ENCODE measurements at places on chromosomes 4 and X. TPM values are rescaled to one million over a fixed set of nuclear protein-coding genes. Genes with fewer than 3 reads are reported as not detected.

The CSAG3 gene
- total RNA-seq = not detected

The KIT gene
- 2.6 TPM for total RNA-seq

The PPP4R3C gene
- total RNA-seq = not detected

The INTS6L gene
- 17.3 TPM for total RNA-seq

The TRIML2 gene
- total RNA-seq = 0.23 TPM

The PNMA3 gene
- 14.4 TPM for total RNA-seq

The MAGEA6 gene
- not detected for total RNA-seq

DNA sequence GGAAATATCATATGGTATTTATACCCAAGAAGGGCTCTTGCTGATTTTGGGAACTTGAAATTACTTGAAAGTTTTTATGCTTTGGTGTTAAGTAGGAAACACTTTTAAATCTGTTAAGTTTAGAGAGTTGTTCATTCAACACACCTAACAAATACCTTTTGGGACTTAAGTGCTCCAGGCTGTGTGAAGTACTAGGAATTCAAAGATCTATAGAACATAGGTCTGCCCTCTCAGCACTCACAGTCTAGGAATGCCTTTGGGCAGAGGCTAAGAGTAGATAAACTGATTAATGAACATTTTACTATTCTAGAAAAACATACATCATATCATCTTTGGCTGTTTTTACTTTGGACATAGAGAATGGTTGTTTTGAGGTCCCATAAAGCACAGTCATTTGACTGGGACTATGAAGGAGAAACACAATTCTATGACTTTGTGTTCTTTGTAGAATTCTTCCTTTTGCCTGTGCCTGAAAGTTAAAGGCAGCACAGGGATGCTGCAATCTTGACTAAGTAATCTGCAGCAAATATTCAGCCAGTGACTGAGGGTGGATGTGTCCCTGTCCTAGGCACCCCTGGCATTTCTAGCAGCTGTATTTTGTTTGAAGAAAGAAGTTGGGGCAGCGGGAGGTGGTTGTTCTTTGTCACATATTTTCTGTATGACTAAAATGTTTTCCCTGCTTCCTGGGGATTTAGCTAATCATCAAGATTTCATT is 8.3 kb downstream of the BMP3 start:
- H3K27ac ChIP-seq = no peak overlapping the region
- peaks cover 6% of the 10 kb centered on the region for H3K4me1 ChIP-seq
- H3K36me3 ChIP-seq = no peaks in the 10 kb centered on the region
- no peak for DNase-seq
- peaks cover 20% of the 10 kb centered on the region for H3K27me3 ChIP-seq

DNA sequence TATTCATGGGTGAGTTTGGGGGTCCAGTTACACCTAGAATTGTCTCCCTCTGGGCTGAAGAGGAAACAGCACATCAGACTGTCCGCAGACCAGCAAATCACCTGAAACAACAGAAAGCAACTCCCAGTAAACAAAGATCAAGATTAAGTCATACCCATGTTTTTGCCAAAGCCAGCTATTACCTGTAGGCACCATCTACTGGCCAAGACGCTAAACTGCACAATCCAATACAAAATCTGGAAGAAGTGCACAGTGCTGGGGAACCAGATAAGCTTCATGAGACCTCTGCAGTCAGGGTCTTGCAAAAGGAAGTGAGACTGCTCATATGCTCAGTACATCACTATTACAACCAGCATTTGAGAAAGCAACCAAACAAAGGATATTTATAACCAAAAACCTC is 157.5 kb upstream of the ITM2A start:
- H3K4me3 ChIP-seq = no peak overlapping the region
- H3K36me3 ChIP-seq = no peaks in the 10 kb centered on the region
- H3K4me1 ChIP-seq = no peaks in the 10 kb centered on the region
- DNase-seq = no peak

DNA sequence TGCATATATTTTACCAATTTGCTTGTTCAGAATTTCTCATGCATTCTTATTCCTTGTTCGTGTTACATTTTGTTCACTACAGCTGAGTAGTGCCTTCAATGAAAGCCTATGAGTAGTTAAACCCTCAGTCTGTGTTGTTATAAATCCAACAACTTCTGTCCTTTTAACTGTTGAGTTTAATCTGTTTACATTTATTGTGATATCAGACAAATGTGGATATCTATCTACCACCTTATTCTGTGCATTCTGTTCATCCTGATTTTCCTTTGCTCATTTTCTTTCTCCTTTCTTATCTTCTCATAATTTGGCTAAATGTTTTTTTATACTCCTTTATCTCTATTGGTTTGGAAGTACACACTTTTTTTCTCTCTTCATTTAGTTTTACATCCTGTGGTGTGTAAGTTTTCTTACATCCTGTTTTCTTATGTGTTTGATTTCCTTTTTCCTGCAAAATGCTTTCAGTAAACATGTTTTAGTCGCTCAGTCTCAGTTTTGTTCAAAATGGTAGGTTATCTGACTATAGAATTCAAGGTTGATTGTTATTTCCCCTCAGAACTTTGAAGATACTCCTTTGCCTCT is 54.2 kb downstream of the CASP6 start:
- H3K27me3 ChIP-seq = no peaks in the 10 kb centered on the region
- H3K27ac ChIP-seq = no peak overlapping the region
- no peaks in the 10 kb centered on the region for H3K36me3 ChIP-seq
- no peaks in the 10 kb centered on the region for H3K4me1 ChIP-seq
- H3K4me3 ChIP-seq = no peak overlapping the region

DNA sequence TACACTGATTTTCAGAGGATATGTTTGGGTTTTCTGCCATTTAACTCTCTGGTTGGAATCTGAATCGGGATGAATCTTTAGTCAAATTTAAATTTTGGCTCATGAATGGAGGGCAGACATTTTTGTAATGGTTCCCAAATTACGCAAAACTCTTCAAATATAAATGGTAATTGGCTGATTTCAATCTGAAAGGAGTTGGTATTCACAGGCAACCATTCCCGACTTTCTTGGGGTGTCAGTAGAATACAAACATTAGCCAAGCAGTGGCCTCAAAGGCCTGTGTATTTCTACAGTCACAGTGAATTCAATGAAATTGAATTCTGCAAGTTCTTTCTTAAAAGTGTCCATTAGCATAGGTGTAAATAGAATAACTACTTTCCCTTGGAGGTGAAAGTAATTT is 668.8 kb upstream of the PRKX start:
- H3K27ac ChIP-seq = no peak overlapping the region
- no peak overlapping the region for H3K4me3 ChIP-seq
- no peaks in the 10 kb centered on the region for H3K27me3 ChIP-seq
- no peaks in the 10 kb centered on the region for H3K4me1 ChIP-seq

DNA sequence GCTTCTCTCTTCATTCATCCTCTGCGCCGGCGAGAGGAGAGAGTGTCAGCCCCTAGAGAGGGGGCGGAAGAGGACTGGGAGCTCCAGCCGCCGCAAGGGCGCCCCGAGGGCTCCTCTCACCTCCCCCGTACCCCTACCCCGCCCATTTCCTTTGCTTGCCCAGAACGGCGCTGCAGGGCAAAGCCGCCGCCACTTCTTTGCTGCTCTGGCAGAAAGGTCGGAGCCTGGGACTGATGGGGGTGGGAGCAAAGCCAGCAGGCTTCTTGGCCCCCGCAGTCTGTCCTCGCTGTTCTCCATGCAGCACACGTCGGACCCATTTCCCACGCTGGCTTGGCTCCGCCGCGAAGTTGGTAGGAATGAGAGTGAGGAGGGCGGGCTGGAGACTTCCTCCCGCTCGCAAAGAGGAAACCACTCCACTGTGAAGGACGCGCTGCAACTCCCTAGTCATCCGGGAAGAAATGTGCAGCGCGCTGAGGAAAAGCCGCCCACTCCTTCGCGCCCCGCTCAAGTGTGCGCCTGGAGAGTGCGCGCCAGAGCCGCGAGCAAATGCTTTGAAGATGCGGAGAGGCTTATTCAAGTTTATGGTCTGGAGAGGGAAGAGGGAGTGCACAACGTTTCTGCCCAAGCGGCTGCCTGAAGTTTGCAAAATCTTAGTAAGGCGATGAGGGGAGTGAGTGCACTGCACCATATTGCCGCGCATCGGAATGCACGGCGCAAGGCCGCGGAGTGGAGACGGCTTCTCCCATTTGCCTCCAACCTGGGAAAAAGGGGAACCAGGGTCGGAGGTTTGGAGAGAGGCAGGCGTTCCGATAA is 2.8 kb upstream of the PCDH7 start:
- H3K4me1 ChIP-seq = no peaks in the 10 kb centered on the region
- peak overlapping the region; percentile 81 for H3K4me3 ChIP-seq
- H3K27ac ChIP-seq = peak overlapping the region; percentile 75
- no peaks in the 10 kb centered on the region for H3K27me3 ChIP-seq
- H3K36me3 ChIP-seq = no peaks in the 10 kb centered on the region
- DNase-seq = peak; percentile 69

DNA sequence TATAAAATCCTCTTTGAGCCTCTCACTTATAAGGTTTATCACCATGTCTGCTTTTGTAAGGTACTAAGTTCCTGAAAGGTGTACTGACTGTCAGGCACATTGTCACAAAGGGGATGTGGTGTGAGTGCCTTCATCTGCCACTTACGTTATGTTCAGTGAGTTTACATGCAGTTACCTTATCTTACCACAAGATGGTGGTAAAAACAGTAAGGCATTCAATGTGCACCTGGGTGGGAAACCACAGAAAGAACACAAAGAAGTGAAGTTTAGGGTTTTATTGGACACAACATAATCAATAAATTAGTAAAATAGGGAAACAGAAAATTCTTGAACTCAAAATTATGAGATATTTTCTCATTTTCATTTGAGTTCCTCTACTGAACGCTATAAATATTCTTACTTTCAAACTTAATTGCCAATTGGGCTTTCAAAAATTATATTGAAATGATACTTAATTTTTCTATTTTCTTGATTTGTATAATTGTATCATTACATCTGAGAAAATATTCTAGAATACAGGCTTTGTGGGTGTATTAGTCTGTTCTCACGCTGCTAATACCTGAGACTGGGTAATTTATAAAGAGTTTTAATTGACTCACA is 650.8 kb downstream of the PCDH7 start:
- no peaks in the 10 kb centered on the region for H3K36me3 ChIP-seq
- H3K4me1 ChIP-seq = no peaks in the 10 kb centered on the region
- no peak overlapping the region for H3K4me3 ChIP-seq
- DNase-seq = peak; percentile 60
- H3K27me3 ChIP-seq = no peaks in the 10 kb centered on the region
- H3K27ac ChIP-seq = no peak overlapping the region

GRCh38 chr4:47612116-47613023 is 127.3 kb downstream of the ATP10D start:
- no peak overlapping the region for H3K27ac ChIP-seq
- H3K4me1 ChIP-seq = no peaks in the 10 kb centered on the region
- H3K4me3 ChIP-seq = no peak overlapping the region
- no peaks in the 10 kb centered on the region for H3K36me3 ChIP-seq
- DNase-seq = no peak
- no peaks in the 10 kb centered on the region for H3K27me3 ChIP-seq

DNA sequence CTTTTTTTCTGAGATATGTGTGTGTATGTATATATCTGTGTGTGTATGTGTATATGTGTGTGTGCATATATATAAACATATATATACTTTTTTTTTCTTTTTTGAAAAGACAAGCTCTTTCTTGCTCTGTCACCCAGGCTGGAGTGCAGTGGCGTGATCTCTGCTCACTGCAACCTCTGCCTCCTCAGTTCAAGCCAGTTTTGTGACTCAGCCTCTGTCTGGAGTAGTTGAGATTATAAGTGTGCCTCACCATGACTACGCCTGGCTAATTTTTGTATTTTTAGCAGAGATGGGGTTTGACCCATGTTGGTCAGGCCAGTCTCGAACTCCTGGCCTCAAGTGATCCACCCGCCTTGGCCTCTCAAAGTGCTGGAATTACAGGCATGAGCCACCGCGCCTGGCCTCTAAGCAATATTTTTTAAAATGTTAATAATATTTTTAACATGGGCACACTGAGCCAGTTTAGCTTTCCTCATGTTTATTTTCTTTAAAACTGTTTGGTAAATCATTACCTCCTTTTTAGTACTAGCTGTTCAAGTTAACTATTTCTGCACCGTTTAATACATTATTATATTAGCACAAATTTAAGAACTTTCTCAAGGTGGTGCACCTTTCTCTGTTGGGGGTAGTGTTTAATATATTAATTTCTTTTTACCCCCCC is 33.3 kb downstream of the BBS12 start:
- peaks cover 7% of the 10 kb centered on the region for H3K4me1 ChIP-seq
- no peaks in the 10 kb centered on the region for H3K27me3 ChIP-seq
- H3K36me3 ChIP-seq = no peaks in the 10 kb centered on the region
- peak overlapping the region; percentile 56 for H3K27ac ChIP-seq
- no peak overlapping the region for H3K4me3 ChIP-seq

DNA sequence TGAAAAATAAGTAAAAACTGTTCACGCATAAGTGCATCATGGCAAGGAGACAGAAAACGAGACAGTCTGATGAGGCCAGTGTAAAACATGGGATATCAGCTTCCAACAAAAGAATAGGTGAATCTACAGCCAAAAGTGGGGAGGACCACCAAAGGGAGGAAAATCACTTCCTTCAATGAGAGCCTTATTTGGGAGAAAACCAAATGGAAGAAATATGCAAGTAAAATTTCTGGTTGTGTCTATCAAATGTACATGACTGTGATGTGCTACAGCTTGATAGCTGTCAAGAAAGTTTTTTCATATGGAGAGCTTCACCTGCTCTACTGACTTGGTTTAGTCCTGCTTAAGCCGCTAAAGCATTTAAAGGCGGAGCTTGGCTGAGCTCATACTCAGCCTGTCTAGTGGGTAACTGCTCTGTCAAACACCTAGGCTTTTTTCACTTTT is 66.2 kb downstream of the MAGEA1 start:
- no peaks in the 10 kb centered on the region for H3K36me3 ChIP-seq
- no peaks in the 10 kb centered on the region for H3K4me1 ChIP-seq
- peak; percentile 29 for DNase-seq
- no peak overlapping the region for H3K4me3 ChIP-seq

All from hepatocyte (in vitro differentiated cells).